ENCODE measurements at places on chromosomes 7 and 10. TPM values are rescaled to one million over a fixed set of nuclear protein-coding genes. Genes with fewer than 3 reads are reported as not detected.

Gene JCAD
- 7.9 TPM for total RNA-seq

Gene EPDR1
- total RNA-seq: 70.4 TPM

Gene NPC1L1
- 0.07 TPM for total RNA-seq

Gene EGFR
- total RNA-seq: 139 TPM

Gene NT5C2
- total RNA-seq: 94.9 TPM

Gene HDAC9
- total RNA-seq: 0.03 TPM

Gene ZNF117
- total RNA-seq: 0.15 TPM

Gene PRLHR
- total RNA-seq: not detected

Gene GFRA1
- 8.9 TPM for total RNA-seq
